ENCODE measurements at places on chromosomes 5 and 9.

GRCh38 chr9:115781070-115781736, 372.4 kb upstream of the PAPPA start:
- no peak for DNase-seq

DNA sequence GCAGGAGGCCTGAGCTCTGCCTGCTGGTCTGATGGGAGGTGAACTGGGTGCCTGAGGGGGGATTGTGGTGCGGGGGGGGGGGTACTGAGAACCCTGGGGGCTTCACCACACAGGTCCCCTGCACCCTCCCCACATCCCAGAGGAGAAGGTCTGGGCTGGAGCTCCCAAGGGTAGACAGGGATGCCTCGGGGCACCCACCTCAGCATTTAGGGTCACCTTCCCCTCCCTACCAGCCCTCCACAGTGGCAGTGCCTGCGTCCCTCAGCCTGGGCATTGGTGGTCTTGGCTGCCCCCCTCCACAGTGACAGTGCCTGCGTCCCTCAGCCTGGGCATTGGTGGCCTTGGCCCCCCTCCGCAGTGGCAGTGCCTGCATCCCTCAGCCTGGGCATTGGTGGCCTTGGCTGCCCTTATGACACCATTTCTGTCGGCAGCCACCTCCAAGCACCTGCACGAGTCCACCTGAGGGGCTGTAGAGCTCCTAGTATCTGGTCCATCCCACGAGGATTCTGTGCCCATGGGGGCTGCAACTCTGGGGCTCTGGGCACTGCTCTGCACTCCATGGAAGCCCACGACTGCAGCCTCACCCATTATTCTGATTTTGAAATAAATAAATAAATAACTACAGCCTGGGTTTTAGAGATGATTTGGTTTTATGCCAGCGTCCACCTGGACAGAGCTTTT, 21.5 kb downstream of the NKD2 start:
- no peak for DNase-seq

DNA sequence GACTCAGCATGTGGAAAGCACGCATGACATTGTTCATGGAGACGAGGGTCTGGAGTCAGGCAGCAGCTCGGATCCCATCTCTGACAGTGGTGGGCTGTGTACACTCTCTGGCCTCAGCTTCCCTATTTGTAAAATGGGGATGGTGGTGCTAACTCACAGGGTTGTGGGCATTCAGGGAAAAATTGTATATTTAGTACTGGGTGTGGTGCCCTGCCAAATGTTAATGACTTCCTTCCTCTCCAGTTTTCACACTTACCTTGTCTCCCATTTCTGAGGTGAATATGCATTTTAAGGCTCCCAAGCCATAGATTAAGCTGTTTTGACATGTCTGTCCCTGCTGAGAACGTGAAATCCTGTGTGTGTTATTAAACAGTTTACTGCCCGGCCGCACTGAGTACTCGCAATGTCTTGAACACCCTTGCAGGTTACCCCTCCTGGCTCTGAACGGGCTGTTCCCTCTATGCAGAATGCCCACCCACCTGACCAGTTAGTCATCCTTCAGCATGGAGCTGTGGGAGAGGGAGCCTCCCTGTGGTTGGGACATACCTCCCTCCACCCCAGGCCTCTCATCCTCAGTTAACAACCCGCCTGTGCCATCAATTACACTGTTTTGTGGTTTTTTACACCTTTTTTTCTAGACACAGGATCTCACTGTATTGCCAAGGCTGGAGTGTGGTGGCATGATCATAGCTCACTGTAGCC, 25.8 kb downstream of the TJP2 start:
- no peak for DNase-seq

- no peak for DNase-seq
These were observed 2.4 kb downstream of the PIP5KL1 start for GRCh38 chr9:127927988-127928675.

DNA sequence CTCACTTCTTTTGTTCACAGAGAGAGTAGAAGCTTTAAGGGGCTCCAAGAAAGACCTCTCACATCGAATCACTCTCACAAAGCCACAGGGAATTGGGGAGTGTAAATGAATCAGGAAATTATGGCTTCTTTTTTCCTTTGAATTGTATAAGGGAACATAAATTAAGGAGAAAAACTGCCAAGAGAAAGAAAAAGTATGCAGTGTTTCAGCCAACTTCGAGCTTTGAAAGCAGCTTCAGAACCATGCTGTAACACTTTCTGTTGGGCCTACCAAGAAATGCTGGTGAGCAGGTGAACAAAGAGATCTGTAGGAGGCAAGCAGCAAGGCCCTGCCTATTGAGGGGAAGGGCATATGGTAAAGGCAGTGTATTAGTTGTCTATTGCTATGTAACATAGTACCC, 33.4 kb upstream of the CTNNA1 start:
- no peak for DNase-seq

DNA sequence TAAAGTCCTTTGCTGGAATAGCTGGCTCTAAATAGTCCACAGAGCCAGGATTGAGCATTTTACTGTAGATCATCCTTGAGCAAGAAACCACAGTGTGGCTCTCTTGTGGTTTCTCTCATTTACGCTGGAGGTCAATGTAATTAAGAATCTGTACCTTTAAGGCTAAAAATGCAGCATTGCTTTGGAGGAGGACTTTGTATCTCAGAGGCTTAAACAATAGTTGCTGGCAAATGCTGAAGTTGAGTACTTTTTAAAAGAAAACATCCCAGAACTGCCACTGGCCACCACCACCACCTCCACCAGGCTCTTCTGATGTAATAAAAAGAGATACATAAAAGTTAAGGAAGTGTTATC, 177.3 kb upstream of the ADAMTSL1 start:
- DNase-seq = no peak

GRCh38 chr5:32713361-32713769, 2.2 kb downstream of the NPR3 start:
- no peak for DNase-seq

GRCh38 chr5:137734962-137735554, 831 bp downstream of the KLHL3 start:
- no peak for DNase-seq

GRCh38 chr5:71945436-71945835, 161.8 kb upstream of the MAP1B start:
- no peak for DNase-seq

DNA sequence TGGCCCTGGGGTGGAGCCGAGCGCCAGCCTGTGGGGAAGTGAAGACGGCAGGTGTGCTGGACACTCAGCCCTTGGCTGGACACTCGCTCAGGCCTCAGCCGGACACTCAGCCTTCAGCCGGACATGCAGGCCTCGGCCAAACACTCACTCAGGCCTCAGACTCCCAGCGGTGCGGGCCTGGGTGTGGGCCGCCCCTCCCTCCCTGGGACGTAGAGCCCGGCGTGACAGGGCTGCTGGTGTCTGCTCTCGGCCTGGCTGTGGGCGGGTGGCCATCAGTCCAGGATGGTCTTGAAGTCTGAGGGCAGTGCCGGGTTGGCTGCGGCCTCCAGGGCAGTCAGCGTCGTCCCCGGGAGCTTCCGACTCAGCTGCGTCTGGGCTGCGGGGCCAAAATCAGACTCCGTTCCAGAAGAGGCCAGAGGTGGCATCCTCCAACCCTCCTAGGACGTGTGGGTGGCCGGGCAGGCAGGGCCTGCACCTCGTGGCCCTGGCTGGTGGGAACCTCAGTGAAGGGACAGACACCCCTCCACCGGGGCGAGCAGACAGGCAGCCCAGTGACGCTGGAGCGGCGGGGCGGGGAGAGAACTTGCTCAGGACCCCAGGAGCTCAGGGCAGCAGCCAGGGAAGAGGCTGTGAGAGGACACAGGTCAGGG, 28.4 kb downstream of the SLC6A18 start:
- DNase-seq = no peak

DNA sequence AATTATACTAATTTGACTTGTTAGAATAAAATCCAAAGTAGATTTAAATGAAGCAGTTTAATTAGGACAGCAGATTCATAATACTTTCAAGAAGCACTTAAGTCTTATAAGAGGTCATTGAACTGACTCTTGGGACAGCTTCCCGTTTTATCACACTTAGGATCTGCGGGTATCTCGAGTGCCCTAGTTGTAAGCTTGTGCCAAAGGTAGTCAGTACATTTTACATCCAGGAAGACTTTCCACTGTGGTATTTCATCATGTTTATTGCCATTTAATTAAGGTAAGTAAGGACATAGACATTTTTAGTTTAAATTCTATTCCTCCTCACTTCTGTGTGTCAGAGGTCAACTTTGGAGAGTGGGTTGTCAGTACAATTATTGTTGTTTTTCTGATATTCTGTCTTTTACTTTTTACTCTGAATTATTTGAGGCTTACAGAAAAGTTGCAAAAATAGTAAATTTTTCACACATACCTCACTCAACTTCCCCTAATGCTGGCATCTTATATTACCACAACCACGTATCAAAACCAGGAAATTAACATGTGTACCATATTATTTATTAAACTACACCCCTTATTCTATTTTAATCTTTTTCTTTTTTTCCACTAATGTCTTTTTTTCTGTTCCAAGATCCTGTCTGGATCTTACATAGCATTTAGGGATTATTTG, 7.5 kb upstream of the ZNF367 start:
- no peak for DNase-seq

DNA sequence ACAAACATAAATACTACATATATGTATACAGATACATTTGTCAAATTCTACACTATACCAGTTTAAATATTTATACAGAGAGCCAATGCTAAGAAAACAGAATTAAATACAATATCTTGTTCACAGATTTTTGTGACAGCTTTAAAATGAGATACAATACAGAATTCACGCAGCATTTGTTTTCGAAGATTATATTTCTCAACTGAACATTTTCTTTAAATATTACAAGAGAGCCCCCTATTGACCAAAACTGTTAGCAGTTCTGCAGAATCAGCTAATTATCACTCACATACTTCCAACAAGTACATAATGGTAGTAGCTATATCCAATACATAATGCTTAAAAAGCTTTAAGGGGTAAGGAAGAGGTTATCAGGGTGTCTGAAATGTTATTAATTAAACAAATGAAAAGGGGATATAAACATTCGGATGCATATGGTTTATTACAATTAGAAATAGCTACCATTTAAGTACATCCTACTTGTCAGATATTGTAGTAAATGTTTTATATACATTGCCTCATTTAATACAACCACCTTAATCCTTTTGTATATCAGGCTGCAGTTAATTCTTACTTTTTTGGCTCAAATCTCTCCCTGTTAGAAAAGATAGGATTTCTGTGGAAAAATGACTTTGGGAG, 31.7 kb downstream of the ZDHHC21 start:
- DNase-seq = no peak

GRCh38 chr5:54150841-54151240, 159.5 kb downstream of the ARL15 start:
- no peak for DNase-seq

DNA sequence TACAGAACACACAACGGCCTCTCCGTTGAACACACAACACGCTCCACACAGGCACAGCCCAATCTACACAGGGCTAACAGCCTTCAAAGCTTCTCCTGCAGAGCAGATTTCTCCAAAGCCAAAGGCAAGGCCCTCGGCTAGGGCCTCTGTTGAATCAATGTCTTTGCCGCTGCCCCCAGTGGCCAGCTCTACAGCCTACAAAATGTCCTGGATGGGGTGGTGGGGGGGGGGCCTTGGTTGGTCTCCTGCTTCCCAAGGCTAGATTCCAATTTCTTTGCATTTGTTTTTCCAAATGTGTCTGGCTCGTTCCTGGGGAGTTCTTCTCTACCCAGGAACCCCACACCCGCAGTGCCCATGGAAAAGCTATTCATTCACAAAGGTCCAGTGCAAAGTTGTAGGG, 167.2 kb downstream of the PAX5 start:
- no peak for DNase-seq

DNA sequence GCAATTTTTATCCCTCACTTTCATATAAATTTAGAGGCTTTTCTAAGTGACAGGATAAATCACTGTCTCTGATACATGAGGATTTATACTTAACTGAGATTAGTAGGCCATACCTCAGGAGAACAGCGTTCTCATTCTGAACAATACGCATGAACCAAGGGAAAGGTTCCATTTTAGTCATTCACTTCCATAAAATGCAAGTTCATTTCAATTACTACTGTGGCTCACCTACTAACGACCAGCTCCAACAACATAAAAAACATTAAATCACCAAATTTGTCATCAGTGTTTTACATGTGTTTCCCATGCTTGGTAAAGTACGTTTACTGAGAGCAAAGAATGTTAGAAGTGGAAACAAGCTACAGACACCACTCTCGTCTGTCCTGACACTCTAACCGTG, 67.4 kb downstream of the EFNA5 start:
- no peak for DNase-seq
